Type B pancreatic cell (in vitro differentiated cells): ENCODE measurements at places on chromosomes 7 and 10.
A peak's percentile ranks its signal among the peaks of the same experiment; 100 is the strongest.

- DNase-seq: no peak
These were observed 119.7 kb upstream of the FAM133B start for GRCh38 chr7:92709912-92710311.

GRCh38 chr10:72132854-72133253 lies 44.5 kb upstream of the SPOCK2 start:
- no peak for DNase-seq

DNA sequence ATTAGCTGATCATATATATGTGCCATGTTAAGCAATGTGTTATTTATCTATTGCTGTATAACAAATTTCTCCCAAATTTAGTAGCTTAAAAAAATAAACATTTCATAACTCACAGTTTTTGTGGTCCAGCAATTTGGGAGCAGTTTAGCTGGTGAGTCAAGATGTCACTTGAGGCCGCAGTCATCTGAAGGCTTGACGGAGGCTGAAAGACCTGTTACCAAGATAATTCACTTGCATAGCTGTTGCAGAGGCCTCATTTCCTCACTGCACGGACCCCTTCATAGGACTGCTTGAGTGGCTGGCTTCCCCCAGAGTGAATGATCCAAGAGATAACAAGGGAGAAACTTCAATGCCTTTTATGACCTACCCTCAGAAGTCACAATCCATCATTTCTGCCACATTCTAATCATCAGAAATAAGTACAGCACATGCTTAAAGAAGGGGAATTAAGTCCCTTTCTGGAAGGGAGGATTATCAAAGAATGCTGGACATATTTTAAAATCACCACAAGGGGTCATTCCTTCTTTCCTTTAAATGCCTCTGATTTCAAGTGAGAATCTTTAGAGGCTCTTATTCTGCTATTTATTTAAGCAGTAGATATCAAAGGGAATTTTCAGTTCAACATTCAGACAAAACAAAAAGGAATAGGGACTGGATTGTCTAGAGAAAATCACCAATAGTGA lies 10.5 kb upstream of the SRPK2 start:
- no peak for DNase-seq

DNA sequence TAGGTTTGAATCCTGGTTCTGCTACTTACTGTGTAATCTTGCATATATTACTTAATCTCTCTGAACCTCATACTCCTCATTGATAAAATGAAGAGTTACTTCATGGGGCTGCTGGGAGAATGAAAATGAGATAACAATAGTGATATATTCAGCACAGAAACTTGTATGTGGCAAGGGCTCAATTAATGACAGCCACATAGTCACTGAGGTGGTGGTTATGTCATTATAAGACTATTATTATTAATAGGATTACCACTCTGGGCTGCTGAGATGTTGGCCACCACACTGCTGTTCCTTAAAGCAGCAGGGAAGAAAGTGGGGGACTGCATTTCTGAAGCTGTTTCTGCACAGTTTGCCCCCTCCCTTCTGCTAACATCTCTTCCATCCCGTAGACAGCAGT lies 100.4 kb upstream of the PDLIM1 start:
- DNase-seq: no peak

DNA sequence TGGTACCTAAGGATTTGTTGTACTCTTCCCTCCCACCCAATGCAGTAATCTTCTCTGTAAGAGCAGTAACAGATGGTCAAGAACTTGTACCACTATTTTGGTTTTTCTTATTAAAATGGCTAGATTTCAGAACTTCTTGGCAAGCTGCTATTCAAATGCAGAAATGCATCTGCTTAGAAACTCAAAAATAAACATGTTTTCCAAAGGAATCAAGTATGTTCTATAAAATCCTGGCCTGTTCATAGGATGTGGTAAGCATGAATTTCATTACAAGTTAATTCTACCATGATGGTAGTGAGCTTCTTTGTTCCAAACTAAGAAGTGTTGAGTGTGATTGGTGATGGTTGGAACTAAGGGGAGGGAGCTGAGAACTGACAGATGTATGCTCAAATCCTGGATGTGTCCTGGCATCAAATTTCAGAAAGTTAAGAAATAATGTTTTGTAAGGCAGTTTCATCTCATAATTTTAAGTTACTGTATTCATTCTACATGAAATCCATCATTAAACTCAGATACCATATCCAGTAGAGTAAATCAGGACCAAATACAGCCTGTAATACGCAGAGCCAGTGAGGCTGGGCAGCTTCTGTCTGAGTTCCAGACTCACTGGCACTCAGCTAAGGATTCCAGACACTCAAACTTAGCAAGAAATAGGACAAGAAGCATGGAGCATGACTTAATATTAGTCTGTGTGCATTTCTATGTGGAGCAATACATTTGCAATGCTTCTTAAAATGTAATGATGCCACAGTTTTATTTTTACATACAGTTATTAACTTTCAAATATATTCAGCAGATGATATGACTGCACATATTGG lies 119.6 kb downstream of the TES start:
- DNase-seq: no peak

- DNase-seq: no peak
These were observed 9.8 kb downstream of the MAPK8 start for GRCh38 chr10:48316236-48316635.

DNA sequence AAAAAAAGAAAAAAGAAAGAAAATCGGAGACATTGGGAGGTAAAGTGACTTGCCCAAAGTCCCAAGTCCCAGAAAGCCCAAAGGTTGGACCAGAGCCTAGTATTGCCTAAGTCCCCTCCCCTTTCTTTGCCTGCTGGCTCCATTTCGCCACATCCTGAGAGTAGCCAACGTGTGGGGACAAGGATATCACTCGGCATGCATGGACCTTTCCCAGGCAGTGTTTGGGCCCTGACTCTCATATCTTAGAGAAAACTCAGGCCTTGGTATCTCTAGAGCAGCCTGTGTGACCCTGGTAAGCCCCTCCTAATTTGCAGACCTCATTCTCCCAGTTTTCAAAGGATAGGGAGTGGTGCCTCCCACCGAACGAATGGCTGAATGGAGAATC lies 294.2 kb upstream of the ZMIZ1 start:
- DNase-seq: no peak

DNA sequence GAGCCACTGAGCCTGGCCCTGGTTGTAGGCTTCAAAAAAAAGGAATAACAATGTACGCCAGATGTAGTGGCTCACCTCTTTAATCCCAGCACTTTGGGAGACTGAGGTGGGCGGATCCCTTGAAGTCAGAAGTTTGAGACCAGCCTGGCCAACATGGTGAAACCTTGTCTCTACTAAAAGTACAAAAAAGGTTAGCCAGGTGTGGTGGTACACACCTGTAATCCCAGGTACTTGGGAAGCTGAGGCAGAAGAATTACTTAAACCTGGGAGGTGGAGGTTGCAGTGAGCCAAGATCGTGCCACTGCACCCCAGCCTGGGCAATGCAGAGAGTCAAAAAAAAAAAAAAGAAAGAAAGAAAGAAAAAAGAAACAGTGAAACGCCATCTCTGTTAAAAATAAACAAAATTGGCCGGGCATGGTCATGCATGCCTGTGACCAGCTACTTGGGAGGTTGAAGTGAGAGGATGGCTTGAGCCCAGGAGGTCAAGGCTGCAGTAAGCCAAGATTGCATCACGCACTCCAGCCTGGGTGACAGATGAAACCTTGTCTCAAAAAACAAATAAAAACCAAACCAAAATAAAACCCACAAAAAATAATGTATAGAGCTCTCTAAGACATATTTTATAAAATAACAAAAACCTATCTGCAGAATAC lies 4.7 kb upstream of the KLHDC10 start:
- DNase-seq: no peak

- DNase-seq: no peak
These were observed at the start of gene GJC3 for GRCh38 chr7:99928994-99929729. Gene GJC3, minus strand, starts transcription at chr7:99929620. Its CDS starts 0 bp downstream, at chr7:99929620.

DNA sequence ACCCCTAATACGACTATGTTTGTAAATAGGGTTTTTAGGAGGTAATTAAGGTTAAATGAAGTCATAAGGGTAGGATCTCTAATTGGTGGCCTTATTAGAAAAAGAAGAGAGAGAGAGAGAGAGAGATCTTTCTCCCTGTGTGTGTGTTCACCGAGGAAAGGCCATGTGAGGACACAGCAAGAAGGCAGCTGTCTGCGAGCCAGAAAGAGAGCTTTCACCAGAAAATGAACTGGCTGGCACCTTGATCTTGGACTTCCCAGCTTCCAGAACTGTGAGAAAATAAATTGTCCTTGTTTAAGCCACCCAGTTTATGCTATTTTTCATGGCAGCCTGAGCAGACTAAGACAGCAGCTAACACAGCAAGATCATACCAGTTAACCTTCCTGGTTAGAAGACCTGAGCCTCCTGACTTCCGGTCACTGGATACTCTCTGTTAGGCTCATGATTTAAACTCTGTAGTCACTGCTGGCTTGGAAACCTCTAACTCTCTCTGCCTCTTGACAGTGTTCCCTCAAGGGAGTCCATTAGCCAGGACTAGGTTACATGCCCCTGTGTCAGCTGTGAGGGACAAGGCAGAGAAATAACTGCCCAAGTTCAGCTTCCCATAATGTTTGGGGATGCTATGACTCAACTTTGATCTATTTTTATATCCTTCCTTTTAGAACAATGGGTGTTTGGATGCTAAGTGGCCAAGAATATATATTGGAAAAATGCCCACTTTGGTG lies 102.3 kb downstream of the DYNC1I1 start:
- no peak for DNase-seq

DNA sequence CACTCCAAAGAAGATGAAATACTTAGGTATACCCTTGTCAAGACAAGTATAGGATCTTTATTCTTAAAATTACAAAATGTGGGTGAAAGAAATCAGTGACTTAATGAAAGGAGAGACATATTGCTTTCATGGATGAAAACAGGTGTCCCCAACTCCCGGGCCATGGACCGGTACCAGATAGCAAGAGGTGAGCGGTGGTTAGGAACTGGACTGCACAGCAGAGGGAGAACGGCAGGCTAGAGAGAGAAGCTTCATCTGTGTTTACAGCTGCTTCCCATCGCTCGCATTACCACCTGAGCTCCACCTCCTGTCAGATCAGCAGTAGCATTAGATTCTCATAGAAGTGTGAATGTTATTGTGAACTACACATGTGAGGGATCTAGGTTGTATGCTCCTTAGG lies 408.9 kb downstream of the CALN1 start:
- DNase-seq: no peak

GRCh38 chr10:19782430-19783089 lies 33.7 kb upstream of the PLXDC2 start:
- no peak for DNase-seq

- peak; percentile 72 for DNase-seq
These were observed 639 bp downstream of the TSPAN13 start for GRCh38 chr7:16753932-16754855.

DNA sequence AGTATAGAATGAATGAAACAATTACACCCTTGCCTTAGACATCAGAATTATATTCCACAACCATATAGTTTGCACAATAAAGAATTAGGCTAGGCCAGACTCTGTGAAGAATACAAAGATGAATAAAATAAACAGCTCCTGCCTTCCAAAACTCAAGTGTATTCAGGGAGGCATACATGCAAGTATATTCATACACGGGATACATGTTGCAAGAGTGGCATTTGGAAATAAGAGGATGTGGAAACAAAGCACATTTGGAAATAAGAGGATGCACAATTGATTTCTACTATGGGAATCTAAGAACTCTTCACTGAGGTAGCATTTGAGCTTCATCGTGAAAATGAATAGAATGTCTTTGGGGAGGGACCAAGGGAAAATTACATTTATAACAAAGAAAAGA lies 27.0 kb upstream of the TMEM26 start:
- no peak for DNase-seq

GRCh38 chr10:98217801-98218200 lies 50.2 kb downstream of the LOXL4 start:
- no peak for DNase-seq

DNA sequence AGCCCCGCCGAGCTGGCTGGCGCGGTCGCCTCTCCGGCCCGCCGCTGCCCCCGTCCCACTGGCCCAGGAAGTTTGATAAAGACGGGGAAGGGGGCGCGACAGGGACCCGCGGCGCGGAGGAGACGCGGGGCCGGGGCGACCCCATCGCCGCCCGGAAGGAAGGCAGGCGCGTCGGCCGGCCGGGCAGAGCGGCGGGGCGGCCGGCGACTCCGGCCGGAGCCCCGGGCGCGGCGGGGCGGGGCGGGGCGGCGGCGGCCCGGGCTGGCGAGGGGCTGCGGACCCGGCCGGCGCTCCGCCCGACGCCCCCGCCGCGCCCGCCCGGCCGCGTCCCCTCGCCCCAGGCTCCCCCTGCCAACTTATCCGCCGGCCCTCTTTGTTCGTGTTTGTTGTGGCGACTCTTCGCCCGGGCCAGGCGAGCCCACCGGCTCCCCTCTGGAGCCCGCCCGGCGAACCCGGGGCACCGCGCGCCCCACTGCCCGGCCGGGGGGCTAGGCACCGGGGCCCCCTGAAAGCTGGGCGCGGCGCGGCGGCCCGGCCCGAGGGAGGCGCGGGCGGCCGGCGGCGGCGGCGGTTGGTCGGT lies 571 bp downstream of the KDM7A start:
- no peak for DNase-seq

DNA sequence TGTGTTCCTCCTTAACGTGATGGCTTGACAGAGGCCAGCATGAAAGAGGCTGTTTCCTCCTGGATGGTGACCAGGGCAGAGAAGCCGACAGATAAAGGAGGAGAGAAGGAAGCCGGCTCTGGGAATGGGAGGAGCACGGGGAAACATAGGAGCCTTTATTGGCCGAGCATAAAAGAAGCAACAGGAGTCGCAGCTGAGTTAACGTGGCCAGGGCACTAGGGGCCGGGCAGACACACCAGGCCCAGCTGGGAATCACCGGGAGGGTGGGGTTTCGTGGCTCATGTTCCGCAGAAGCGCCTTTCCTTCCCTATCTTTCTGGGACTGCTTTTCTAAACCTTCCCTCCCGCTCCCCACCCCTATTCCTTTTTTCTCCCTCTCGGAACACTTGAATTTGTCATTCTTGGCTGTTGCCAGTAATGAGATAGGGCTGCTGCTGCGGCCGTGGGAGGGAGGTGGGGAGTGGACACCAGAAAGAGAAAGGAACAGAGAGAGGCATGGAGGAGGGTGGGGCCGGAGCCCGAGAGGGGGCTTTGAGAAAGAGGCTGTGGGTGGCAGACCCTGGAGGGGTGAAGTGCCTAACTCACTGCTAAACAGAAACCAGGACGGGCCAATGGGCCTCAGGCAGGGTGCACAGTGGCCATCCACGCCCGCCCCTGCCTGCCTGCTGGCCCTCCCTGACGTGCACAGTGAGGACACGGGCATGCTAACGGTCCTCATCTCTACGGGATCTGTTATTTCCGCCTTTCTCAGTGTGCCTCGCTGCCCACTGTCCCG lies 65.2 kb downstream of the COL13A1 start:
- no peak for DNase-seq

GRCh38 chr7:66556549-66557213 lies 72.0 kb upstream of the KCTD7 start:
- DNase-seq: no peak

DNA sequence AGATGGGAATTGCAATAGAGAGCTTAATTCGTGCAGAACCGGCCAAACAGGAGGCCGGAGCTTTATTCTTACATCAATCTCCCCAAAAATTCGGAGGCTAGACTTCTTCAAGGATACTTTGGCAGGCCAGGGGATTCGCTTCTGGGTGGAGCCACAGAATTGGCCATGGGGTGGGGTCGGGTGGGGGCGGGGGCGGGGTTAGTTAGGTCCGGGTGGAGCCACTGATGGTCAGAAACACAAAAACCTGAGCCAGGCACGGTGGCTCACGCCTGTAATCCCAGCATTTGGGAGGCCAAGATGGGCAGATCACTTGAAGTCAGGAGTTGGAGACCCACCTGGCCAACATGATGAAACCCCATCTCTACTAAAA lies 87.5 kb downstream of the SEPTIN14 start:
- no peak for DNase-seq

- DNase-seq: no peak
These were observed 151.0 kb upstream of the AHR start for GRCh38 chr7:17147409-17147808.

GRCh38 chr10:126833542-126833941 lies 71.7 kb upstream of the DOCK1 start:
- DNase-seq: no peak
